ENCODE measurements at places on chromosomes 7 and 10.

- DNase-seq, result no peak
Observed at GRCh38 chr10:77926566-77927401, at the start of gene DLG5. Gene DLG5 (minus strand): TSS chr10:77926755. CDS start chr10:77926520, 235 bp downstream.

- DNase-seq, result no peak
Observed at GRCh38 chr7:139873593-139874301, 44.7 kb downstream of the TBXAS1 start.

DNA sequence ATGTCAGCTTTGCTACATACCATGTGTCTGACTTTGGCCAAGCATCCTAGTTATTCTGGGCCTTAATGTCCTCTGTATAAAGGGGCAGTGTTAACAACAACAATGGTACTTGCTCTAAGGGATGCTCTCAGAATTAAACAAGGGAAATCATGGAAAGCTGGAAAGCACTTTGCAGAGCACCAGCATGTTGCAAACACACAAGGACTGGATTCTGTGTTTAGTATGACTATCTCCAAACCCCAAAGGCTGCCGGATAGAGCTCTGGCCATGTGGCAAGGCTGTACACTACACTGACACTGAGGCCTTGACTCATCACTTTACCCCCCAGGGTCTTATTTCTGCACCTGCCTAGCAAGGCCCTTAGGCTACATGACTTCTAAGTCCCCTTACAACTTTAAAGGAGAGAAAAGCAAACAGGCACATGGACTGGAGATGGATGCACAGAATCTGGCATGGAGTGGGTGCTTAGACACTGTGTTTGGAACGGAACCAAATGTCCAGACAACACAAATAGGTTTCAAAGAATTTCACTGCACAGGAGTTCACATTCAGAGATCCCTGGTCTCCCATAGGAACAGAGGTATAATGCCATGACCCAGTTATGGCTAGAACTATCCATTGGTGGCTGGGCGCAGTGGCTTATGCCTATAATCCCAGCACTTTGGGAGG is 74.6 kb downstream of the FAM13C start:
- no peak for DNase-seq

- DNase-seq, result no peak
Observed at GRCh38 chr7:129422727-129423126, 11.5 kb upstream of the STRIP2 start.

DNA sequence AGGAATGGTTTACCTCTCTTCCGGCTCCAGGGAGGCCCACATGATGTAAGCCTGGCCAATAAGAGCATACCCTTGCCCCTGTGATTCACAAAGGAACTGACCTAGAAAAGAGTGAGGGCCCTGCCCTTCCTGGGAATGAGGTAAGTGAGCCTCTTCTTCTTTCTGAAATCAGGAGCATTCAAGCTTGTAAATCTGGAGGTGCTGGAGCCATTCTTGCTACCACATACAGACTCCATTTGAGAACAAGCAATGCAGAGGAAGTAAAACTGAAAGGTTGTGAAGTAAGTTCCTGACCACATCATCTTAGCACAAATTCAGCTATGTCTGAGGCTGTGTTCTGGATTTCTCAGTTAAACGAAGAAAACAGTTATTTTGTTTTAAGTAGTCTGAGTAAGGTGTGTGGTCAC is 132.2 kb downstream of the CD36 start:
- no peak for DNase-seq

- no peak for DNase-seq
Observed at GRCh38 chr10:113970641-113971040, 73.0 kb upstream of the ADRB1 start.

- no peak for DNase-seq
Observed at GRCh38 chr10:114680543-114681117, 22.6 kb upstream of the ABLIM1 start.

DNA sequence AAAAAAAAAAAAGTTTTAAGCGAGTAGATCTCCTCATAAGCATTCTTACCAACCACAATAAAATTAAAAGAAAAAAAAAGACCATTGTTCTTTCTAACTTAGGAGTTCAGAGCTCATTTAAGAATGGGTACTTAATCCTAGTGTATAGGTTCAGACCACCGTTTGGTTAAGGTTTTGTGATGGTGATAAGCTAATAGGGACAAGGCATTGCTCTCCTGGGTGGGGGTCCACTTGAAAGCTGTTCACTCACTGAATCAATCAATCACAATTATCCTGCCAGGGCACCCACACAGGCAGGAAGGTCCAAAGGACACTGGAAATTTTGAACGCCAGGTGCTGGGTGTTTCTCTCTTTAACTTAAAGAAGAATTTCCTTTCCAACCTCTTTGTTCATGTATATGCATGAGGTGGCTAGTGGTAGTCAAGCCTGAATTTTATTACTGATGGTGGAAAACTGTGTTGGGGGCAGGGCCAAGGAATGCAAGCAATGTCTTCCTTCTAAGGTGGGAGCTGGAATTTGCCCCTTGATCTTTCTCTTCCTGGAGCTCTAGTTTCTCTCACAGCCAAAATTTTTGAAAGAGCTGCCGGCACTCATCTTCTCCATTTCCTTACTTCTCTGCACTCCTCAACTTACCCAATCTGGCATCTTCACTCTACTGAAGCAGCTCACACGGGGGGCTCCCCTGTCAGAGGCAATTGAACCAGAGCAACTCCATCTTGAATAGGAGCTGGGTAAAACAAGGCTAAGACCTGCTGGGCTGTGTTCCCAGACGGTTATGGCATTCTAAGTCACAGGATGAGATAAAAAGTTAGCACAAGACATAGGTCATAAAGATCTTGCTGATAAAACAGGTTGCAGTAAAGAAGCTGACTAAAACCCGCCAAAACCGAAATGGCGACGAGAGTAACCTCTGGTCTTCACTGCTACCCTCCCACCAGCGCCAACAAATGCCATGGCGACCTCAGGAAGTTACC is 7.5 kb upstream of the FAM131B start:
- no peak for DNase-seq

DNA sequence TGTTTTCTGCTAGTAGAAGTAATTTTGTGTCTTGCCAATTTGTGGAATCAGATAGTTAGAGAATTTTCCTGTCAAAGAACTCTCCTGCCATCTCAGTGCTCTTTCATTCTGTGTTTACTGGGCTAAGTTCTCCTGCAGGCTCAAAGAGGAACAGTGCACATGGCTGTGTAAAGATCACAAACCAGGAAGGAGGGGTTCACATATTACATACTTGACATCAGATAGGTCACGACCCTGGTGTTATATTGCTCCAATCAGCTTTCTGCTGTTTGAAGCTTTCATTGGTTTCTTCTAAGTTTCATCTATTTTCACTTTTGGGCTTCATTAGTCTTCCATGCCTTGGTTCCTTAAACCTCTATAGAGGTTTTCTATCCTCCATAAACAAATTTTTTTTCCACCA is 13.5 kb upstream of the ELMO1 start:
- DNase-seq, result no peak

DNA sequence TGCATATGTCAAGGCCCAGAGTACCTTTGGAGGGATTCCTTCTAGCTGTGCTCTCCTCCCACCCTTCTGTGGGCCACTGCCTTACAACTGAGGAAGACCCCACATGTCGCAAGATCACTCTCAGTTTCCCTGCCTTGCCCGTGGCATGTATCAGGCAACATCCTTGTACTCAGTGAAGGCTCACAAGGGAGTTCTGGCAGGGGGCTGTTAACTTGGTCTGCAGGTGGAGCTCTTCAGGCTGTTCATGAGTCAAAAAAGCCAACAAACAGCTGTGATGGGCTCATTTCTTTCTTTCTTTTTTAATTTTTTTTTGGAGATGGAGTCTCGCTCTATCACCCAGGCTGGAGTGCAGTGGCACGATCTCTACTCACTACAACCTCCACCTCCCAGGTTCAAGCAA is 513.0 kb upstream of the ANKRD30A start:
- DNase-seq, result no peak

GRCh38 chr10:85784792-85785191 is 581.8 kb downstream of the GRID1 start:
- DNase-seq, result no peak

DNA sequence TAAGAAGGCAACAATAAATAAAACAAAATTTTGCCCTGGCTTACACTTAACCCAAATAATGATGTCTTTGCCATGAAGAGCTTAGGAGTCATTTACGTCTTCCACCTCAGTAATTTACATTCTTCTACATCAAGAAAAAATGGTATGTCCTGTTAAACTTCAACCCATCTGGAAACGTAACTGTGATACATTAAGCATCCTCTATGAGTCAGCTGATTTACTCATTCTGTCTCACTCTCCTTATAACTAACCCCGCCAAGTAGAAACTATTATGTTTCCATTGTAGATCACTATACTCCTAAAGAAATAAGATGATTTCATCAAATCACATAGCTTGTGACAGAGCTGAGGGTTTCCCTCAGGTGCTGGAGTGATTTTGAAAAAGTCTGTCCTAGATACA is 330.7 kb downstream of the CDC14C start:
- no peak for DNase-seq
